NCI-H1092 treated with DMSO at 0.1 percent for 48 hours (cell line): ENCODE measurements at places on chromosomes 4 and X.

- peak; percentile 87 for DNase-seq
Observed at GRCh38 chr4:125693228-125693627, 378.5 kb downstream of the FAT4 start.

DNA sequence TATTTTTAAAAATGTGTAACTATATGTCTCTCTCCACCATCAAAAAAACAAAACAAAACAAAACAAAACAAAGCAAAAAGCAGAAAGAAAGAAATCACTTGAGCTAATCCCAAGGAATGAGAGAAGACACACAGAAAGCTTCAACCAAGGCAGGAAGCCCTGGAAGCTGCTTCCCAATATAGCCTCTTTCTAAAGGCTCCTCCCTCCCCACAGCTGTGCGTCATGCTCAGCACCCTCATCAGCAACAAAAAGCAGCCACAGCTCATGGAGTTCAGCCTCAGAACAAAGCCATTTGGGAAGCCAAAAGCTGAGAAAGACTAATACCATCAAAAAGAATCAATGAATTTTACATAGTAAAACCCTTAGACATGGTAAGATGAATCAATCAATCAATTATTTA lies 501.6 kb upstream of the SMIM31 start:
- DNase-seq, result no peak

DNA sequence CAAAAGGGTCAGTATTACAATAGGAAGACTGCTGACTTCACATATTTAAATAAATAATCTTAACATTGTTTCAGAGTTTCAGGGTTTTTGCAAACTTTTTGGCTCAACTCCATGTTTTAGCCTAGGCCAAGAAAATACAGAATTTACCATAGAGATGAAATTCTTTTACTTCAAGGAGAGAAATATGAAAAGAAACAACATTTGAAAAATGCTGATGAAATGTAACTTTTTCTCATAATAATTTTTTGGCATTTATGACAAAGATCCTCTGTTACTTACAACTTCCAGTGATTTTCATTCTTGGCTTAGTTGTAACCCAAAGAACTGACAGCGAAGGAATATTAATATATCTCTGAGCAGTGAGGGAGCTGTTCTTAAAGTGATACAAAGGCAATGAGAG lies 316.1 kb upstream of the EMCN start:
- DNase-seq, result no peak

- DNase-seq, result no peak
Observed at GRCh38 chr4:44842531-44842930, 116.2 kb upstream of the GNPDA2 start.

DNA sequence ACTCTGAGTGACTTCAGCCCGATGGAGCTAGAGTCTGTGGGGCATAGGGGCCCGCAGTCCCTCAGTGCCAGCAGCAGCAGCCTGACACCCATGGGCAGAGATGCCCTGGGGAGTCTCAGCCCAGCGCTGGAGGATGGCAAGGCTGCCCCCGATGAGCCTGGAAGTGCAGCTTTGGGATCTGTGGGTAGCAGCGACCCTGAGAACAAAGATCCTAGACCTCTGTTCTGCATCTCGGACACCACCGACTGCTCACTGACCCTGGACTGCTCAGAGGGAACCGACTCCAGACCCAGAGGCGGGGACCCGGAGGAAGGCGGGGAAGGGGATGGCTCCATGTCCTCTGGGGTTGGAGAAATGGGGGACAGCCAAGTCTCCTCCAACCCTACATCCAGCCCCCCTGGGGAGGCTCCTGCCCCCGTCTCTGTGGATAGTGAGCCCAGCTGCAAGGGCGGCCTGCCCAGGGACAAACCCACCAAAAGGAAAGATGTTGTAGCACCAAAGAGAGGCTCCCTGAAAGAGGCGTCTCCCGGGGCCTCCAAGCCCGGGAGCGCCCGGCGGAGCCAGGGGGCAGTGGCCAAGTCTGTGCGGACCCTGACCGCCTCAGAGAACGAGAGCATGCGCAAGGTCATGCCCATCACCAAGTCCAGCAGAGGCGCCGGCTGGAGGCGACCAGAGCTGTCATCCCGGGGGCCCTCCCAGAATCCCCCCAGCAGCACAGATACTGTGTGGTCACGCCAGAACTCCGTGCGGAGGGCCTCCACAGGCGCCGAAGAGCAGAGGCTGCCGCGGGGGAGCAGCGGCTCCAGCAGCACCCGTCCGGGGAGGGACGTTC lies 39.5 kb downstream of the FHDC1 start:
- DNase-seq, result no peak

GRCh38 chrX:81120258-81120935 lies 81.3 kb downstream of the HMGN5 start:
- DNase-seq, result no peak

- no peak for DNase-seq
Observed at GRCh38 chr4:48248559-48248953, 21.1 kb downstream of the TEC start.

DNA sequence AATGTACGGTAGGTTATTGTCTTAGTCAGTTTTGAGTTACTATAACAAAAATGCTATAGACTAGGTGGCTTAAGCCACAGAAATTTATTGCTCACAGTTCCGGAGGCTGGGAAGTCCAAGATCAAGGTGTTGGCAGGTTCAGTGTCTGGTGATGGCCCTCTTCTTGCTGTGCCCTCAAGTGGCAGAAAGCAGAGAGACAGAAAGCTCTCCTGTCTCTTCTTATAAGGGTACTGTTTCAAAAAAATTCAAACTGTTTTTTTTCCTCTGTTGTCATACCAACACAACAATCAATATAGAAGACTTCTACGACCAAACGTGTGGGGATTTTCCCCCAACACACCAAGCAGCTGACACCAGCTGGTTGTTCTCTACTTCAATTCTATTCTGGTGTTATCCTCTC lies 53.4 kb downstream of the ADGRG4 start:
- DNase-seq, result no peak

DNA sequence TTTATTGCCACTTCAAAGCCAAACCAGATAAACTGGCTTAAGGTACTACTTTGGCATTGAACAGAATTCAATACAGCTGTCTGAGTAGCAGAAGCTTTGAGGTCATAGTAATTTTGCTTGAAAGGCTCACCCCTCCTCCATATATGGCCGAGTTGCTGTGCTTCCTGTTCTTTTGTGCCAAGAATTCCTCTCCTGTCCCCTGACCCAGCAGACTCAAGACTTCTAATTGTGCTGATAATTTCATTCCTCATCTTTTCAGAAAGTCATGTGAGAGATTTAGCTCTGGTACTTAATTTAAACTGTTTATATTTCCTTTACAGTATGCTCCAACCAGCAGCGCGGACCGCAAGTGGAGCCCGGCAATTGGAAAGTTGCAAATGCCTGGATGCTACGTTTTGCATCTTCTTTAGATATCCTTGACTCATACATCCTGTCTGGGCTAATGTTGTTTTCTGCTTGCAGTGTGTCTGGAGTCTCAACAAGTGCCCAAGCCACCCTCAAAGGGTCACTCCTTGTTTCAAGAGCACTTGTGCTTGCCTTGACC lies 373.4 kb downstream of the PDGFC start:
- no peak for DNase-seq

GRCh38 chrX:112846187-112846586 lies 5.6 kb upstream of the AMOT start:
- DNase-seq, result no peak

- DNase-seq, result no peak
Observed at GRCh38 chr4:184544788-184545409, 70.5 kb upstream of the IRF2 start.

GRCh38 chr4:56052481-56052880 lies 103.7 kb downstream of the CEP135 start:
- DNase-seq, result no peak
